Activated CD8-positive, alpha-beta memory T cell treated with anti-CD3 and anti-CD28 coated beads, Interleukin-2, amount 50 U/mL, for 48 hours (primary cell): ENCODE measurements at places on chromosomes 3 and 15.

DNA sequence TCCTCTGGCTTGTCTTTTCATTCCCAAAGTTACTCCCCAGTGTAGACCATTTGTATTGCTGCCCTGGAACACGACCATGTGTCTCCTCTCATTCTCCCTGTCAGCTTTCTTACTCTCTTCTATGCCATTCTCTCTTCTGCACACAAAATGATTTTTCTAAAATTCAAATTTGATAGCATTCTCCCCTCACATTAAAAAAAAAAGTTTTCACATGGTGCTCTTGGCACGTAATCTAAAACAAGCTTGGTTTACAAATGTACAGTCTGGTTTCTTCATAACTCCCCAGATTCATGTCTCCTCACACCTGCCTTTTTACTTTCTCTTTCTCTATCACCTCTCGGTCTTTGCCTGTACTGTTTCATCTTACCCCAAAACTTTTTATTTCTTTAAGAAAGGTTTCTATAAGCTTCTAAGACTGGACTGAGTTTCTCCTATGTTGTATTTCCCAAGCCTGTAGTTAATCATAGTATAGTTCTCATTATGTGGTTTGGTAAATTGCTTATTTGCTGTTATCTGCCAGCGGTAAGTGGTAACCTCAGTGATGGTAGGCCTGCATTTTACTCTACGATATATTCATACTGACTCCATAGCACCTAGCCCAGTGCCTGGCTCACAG lies 31.2 kb downstream of the BCHE start:
- no peak for DNase-seq

GRCh38 chr3:156781310-156782230 lies 44.6 kb upstream of the LEKR1 start:
- no peak for DNase-seq

GRCh38 chr3:10706156-10706739 lies 109.8 kb upstream of the SLC6A11 start:
- DNase-seq: no peak

DNA sequence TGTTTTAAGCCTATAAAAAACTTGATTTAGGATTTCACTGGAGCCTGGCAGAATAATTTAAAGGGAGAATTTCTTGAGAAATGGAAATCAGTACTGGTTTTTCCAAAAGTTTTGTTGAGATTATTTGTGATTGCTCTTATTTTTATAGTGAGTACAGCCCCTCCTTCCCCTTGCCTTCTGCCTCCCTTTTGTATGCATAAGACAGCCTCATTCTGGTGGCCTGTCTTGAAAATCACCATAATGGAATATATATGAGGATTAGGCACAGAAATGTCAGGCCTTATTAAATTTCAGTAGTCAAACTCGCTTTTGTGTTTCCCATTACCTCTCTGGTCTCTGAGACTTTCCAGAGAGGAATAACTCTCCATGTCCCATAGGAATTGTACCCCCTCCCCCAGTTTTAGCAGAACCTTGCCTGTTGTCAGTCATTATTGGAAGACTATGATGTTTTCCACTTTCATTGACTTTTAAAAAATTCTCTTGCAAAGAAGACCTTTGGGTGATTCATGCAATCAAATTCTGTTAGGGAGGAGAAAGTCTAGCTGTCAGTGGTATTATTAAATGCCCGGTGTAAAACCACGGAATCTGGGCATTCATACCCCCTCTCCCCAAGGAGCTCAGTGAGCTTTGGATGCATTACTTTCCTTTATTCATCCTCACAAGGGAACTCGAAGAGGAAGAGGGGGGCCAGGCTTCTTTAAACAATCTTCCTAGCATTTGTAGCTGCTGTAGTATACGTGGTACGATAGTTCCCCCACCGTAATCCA lies 171.6 kb upstream of the TSC22D2 start:
- no peak for DNase-seq

DNA sequence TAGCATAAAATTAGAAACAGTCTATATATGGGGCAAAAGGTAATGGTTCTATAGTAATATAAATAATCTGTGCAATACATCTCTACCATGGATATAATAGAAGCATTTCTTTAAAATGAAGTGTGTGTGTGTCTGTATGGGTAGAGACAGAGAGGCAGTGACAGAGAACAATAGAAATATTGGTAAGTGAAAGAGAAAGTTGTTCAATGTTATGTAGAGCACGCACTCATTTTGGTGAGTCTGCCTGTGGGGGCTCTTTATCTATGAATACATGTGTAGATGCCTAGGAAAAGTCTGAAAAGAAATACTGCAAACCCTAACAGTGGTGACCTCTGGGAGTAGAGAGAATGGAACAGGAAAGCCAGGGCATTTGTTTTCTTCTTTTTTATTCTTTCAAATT lies 182.6 kb downstream of the STAC start:
- no peak for DNase-seq

- no peak for DNase-seq
Observed at GRCh38 chr3:9912294-9912935, 4.5 kb upstream of the IL17RC start.

DNA sequence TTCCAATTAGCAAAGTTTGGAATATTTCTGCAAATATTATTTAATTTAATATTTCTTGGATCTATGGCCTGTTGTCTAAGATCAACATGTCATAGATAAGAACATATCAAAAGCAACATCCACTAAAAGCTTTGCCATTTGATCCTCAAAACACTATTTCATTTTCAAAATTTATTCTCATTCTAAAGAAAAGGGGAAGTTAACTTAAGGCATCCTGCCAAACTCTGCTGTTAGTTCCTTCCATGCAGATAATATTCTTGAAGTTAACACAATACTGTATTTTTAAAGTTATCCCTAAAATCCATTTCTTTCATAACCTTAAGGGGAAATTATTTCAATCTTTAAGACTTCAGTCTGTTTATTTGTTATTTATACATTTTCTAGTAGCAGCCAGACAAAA lies 28.2 kb upstream of the GBE1 start:
- DNase-seq: no peak

DNA sequence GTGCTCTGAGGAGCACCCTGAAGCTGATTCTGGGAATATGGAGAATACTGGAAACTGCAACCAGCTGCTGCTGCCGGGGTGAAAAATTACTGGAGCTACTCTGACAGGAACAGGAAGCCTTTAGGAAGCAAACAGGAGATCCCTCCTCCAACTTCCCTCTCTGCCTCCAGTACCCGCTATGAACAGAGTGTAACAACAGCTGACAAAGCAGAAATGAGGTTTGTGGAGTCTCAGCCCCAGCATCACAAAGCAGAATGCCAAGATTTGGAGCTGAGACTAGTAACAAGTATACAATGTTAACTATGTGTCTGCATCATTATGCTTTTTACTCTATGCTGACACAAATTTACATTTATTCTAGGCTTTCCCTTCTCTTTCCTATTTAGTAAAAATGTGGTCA lies 22.7 kb upstream of the PIAS1 start:
- DNase-seq: no peak

- no peak for DNase-seq
Observed at GRCh38 chr15:31135523-31135922, 34.0 kb upstream of the TRPM1 start.

- no peak for DNase-seq
Observed at GRCh38 chr3:102179326-102180177, 255.3 kb upstream of the ZPLD1 start.

DNA sequence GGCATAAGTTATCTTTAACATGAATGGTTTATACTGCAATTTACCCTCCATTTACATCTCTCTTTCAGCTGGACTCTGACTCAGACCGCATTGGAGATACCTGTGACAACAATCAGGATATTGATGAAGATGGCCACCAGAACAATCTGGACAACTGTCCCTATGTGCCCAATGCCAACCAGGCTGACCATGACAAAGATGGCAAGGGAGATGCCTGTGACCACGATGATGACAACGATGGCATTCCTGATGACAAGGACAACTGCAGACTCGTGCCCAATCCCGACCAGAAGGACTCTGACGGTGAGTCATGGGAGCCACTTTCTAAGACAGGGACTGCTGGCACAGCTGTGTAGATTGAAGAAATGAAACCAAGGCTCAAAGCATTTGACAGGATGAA lies 11.6 kb downstream of the THBS1 start:
- no peak for DNase-seq

GRCh38 chr15:73939138-73939537 lies 12.9 kb downstream of the LOXL1 start:
- DNase-seq: no peak
